ENCODE measurements at places on chromosomes 5 and 9.

GRCh38 chr5:172542651-172543131, 88.4 kb upstream of the SH3PXD2B start:
- no peak for DNase-seq

- no peak for DNase-seq
Measured at GRCh38 chr9:122822938-122823337, 5.5 kb downstream of the PDCL start.

- no peak for DNase-seq
Measured at GRCh38 chr5:158905281-158905680, 194.4 kb downstream of the EBF1 start.

DNA sequence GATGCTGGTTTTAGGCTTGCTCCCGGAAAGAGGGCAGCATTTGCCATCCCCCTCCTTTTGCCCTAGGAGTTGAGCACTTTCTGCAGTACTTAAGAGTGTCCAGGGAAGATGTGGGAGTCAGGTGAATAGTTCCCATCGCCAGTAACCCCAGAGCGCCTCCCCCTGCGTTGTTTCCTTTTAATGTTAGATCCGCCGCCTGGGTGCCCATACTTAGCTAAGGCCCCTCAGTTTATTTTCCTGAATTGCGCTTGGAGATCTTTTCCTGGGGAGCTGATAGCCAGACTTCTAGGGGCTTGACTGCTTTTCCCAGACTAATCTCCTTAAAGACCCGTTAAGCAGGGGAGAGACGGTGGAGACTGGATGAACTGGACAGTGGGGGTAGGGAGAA, 377 bp upstream of the PCDHAC2 start:
- DNase-seq = no peak

DNA sequence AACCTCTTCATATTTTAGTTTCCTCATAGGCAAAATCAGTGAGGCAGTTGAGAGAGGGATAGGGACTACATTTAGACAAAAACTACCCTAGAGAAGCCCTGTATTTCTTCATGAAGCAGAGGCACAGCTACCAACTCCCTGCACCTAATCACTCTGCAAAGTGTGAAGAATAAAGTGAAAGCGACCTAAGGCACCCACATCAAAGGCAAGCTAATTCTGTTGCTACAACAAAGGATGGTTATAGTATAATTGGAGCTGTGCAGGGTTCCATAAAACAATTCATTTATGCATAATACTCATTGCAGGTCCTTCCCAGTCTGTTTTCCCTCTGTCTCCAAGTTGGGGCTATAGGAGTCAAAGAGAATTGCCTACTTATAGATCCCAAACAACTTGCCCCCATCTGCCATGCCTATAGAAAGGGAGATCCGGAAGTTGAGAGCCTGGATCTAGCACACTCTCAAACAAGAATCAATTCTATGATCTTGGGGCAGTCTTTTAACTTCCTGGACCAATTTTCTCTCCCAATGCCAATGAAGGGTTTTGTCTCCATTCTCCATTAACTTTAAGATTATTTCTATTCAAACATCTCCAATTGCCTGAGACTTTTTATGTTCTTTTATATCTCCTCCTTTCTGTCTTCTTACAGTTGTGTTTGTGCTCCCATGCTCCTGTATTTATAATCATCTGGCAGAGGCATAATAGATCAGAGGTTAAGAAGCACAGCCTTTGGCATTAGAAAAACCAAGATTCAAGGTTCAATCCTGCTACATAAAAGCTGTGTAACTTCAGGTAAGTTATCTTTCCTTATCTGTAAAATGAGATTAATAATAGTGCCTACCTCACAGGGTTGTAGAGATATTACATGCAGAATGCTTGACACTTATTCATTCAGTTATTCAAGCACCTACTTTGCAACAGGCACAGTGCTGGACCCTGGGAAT, 56.0 kb upstream of the PTGER4 start:
- DNase-seq = no peak

GRCh38 chr5:56480705-56481427, 247.7 kb upstream of the ANKRD55 start:
- DNase-seq = peak; percentile 61

- no peak for DNase-seq
Measured at GRCh38 chr9:20563917-20564316, 58.4 kb downstream of the MLLT3 start.

DNA sequence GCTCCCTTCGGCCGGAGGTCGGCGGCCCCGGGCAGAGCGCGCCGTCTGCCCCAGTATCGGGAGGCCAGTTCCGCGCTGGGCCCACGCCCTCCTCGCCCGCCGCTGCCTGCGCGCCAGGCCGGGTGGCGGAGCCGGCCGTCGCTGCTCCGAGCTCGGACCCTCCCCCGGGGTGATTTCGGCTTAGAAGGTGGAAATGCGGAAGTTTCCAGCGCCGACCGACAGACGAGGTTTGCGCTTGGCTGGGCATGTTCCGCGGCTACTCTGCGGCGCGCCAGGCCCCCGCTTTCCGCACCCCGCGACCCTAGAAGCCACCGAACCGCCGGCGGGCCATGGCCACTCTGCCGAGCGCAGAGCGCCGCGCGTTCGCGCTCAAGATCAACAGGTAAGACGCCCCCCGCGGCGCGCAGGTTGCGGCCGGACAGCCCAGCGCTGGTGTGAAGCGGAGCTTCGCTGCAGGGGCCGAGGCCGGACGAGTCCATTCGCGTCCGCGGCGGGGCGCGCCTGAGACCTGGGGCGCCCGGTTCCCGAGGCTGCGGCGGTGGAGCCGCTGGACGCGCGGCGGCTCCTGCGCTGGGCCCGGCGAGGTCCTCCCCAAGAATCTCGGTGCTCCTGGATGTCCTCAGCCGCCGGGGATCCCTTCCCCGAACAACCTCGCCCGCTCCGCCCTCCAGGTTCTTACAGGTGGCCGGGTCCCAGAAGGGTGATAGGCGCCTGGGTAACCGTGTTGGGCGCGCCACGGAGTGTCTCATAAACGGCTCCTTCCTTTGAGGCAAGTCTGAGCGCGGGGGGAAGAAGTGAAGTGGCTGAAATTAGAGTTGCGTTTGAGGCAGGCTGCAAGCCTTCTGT, at the start of gene DOCK8:
TSS of gene DOCK8 (plus strand) at position 218 of the 846 bp plus-strand sequence. CDS start at position 330, 112 bp downstream.
- DNase-seq = peak; percentile 78

- DNase-seq = no peak
Measured at GRCh38 chr5:164115420-164115819, 610.0 kb downstream of the MAT2B start.

- no peak for DNase-seq
Measured at GRCh38 chr9:97564291-97565175, 63.1 kb downstream of the TMOD1 start.

GRCh38 chr9:37037503-37038301, 3.6 kb upstream of the PAX5 start:
- DNase-seq = peak; percentile 81

DNA sequence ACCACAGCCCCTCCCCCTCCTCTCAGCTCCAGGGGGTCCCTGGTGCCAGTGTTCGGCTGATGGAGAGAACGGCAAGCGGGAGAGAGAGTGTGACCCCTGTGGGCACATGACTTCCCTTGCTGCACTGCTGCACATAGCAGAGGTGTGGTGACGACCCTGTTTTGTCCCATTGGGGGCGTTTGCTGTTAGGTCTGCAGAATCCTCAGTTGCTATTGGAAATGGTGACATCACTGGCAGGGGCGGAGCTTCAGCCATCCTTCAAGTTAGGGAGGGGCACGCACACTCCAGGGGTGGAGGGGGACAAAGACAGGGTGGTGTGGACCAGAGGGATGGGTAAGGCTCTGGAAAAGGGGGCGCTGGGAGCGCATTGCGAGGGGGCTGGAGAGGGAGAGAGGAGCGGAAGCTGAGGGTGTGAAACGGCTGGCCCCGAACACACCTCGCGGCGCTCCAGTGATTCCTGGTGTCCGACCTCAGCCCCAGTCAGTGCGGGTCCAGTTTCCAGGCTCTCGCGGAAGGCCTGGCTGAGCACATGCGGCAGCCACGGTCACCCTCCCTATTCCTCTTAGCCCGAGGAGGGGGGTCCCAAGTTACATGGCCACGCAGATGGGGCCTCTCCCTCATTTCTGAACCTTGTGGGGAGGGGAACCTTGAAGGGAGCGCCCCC, 764 bp upstream of the GRIN1 start:
- DNase-seq = peak; percentile 59

- DNase-seq = no peak
Measured at GRCh38 chr5:97936231-97936630, 753.2 kb upstream of the RIOK2 start.

DNA sequence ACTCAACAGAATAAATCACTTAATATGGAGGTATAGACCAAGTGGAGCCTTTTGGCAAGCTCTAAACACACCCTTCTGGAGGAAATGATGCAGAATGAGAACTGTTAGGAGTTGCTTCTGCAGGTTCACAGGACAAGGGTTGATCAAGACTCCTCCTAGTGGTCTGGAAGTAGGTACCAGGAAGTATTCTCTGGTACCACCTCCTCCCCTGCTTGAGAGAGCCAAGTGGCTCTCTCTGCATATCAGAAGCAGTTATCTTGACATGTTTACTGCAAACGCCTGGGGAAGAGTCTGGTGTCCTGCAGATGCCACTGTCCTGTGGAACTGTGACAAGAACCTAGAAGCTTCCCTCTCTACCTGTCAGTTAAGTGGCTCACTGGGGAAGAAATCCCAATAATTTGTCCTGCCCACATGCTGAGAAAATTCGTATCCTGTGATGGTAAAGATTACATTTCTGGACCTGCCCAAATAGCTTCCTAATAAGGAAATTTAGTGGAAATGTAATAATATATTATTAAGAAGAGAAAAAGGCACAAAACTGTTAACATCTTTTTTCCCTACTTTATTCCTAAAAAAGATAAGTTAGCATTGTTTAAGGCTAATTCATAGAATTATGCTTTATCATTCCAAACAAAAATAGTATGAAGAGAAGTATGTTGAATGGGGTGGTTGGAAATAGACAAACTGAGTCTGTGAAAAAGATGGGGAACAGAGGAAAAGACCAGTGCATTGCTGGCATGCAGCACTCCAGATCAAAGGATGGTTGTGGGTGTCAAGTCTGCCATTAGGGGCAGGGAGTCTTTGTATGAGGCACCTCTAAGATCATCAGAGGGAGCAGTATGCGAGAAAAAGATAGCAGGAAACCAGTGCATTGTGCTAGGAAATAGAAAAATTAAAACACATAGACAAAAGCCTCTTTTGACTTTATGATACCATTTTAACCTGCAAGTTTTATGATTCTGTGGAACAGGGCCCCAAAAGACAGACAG, 118.8 kb downstream of the CDC42SE2 start:
- DNase-seq = no peak

GRCh38 chr5:155082401-155082800, 68.8 kb downstream of the KIF4B start:
- DNase-seq = no peak

DNA sequence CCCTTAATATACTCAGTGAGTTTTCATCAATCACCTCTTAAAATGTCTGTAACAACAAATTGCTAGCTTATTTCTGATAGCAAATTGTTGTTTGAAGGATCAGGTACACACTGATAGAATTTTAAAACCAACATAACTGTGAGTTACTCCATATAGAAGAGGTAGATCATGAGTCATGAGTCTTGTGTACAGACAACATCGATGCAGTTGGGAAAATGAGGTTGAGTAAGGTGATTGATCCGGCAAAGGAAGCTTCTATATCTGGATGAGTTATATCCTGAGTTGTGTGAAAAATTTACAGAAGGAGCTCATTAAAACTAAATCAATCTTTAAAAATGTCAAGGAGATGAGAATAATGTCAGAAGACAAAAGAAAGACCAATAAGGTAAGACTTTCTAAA, 604.6 kb upstream of the RGMB start:
- no peak for DNase-seq

DNA sequence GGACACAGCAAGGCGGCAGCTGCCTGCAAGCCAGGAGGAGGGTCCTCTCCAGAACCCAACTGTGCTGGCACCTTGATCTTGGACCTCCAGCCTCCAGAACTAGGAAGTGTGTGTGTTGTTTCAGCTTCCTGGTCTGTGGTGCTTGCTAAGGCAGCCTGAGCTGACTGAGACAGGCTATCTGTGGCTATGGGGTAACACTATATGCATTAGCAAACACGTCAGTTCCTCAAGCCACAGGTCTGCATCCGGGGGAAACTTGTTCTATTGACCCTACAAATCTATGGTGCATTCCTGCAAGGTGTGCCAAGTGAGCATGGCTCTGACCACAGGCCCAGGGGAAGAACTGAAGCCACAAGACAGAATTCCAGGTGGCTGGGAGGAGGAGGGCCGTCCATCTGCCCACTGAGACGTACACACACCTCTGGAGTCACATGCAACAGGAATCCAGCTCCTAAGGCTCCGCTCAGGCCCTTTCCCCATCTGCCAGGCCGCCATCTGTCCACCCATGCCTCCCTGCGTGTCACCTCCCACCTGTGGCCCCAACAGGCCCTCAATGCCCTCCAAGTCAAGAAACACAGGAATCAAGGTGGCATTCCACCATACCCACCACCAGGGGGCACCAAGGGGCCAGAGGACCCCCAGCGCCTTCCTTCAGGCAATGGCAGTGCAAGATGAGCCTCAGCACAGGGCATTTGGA, 174.9 kb downstream of the ROR2 start:
- DNase-seq = peak; percentile 68

GRCh38 chr5:32949286-32949970, 238.3 kb downstream of the NPR3 start:
- no peak for DNase-seq

DNA sequence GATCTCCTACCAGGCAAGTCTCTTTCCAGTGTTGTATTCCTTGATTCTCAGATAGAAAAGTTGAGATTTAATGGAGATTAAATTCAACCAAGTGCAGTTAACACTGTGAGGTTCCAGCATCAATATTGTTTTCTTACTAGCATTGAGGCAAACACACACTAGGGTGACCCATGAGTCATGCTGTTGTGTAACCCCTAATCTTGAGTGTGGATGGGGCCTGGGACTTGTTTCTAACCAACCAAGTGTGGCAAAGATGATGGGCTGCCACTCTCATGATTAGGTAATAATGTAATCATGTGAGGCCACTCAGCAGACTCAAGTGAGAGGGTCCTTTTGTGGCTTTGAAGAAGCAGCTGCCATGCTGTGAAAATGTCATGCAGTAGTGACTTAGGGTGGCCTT, 394.2 kb downstream of the IRX2 start:
- no peak for DNase-seq

- DNase-seq = no peak
Measured at GRCh38 chr9:133354766-133355165, 1.5 kb downstream of the SURF1 start.

- no peak for DNase-seq
Measured at GRCh38 chr5:88833371-88834130, 49.4 kb downstream of the MEF2C start.

DNA sequence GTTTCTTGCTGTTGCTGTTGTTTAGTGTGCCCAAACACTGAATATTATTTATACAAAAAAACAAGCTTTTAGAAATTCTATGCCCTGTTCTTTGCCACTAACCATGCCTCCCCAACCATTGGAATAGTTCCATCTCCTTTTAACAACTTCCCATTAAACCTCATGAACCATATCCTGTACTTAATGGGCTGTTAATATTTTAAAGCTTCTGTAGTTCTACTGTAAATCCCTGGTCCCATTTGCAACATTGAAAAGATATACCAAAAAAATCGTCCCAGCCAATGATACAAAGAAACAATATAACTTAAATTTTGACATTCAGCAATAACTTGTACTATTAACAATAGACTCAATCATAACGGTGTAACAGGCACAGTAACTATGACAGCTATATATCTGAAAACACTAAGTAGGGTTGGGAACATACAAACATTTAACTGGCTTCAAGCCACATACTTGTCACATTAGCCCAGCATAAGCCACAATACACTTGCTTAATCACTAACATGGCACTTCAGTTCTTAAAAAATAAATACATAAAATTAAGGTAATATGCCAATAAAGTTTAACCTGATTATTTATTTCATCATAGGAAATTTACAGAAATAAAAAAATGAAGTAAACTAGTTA, 86.1 kb downstream of the ADAMTS6 start:
- no peak for DNase-seq
